Mammary epithelial cell (primary cell): ENCODE measurements at places on chromosomes 2 and 18. TPM values are rescaled to one million over a fixed set of nuclear protein-coding genes. Genes with fewer than 3 reads are reported as not detected.

Gene FBXO48
- total RNA-seq, result 1.3 TPM

DNA sequence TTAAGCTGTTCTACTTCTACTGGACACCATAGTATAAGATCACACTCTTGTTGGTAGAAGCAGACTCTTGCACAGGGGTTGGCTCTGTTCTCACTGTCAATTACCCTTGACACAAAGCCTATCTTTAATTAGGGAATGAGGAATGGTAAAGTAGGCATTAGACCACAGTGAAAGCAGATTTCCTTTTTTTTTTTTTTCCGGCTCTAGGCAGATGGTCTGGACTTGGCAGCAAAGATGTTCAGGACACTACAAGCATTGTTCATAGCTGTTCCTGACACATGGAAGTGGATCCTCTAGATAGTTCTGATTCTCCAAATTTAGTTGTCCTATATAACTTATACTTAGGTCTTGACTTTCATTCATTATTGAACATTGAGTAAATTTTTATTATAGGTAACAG lies 672.2 kb upstream of the CELF4 start:
- DNase-seq, result no peak

GRCh38 chr2:198901894-198902293 lies 555.8 kb downstream of the SATB2 start:
- no peak for DNase-seq

Gene REG3G
- not detected for total RNA-seq

Gene LYPD6B
- total RNA-seq, result 3.0 TPM

DNA sequence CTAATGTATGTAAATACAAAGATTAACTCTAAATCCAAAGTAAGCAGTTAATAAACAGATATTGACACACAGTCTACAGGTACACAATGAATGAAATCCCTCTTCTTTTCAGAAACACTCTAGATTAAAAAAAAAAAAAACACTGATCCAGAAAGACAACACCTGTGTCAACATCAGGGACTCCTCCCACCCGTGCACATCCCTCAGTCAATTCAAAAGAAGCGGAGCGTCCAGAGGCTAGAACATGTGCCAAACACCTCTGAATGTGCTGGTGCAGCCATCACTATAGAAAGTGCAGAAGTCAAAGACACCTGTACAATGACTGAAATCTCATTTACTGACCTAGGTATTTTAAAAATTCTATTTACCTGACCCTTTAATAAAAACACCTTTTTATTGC lies 622.6 kb upstream of the ID2 start:
- DNase-seq, result no peak

GRCh38 chr2:130963849-130964793 lies 127.4 kb downstream of the ARHGEF4 start:
- no peak for DNase-seq

GRCh38 chr2:68505603-68506159 lies 38.3 kb downstream of the APLF start:
- no peak for DNase-seq

GRCh38 chr2:214630402-214631045 lies 179.0 kb downstream of the BARD1 start:
- DNase-seq, result peak; percentile 14

Gene CELF4
- 0.67 TPM for total RNA-seq

Gene WDR12
- 86.9 and 104 TPM in 2 replicates for total RNA-seq
